Stimulated activated CD8-positive, alpha-beta memory T cell treated with anti-CD3 and anti-CD28 coated beads, Interleukin-15, amount 100 ng/mL, for 48 hours (primary cell): ENCODE measurements at places on chromosomes 12 and 14.

GRCh38 chr14:22598896-22599244, 770 bp downstream of the ABHD4 start:
- no peak for DNase-seq

DNA sequence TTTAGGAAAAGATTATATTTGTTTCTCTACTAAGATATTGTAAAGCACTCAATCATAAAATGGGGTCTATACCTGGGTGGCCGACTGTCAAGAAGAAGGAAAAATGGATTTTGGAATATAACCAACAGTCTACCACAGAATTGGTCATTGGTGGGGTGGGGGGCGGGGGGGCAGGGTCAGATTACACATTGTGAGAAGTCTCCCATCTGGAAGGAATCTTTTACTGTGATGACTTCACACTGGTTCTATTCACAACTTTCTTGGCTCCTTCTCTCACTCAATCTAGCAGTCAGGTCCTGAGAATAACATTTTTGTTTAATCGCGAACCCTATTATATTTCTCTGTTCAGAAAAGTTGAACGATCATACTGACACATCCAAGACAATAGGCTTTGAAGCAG, 8.7 kb upstream of the CLEC4E start:
- no peak for DNase-seq

DNA sequence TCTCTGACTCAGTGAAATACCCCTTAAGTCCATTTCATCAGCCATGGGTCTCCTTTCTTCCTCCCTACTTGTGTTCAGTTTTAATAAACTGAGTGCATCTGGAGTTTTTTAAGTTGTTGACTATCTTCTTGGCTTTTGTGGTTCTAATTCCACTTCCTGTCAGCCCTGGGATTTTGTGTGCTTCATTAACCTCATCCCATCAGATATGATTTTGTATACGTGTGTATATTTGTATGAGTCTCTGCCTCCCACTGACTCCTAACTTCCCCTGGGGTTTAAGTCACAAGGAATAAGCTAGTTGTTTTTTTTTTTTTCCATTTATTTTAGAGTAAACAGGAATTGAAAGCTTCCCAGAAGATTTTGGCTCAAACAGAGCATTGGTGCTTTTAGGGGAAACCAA, 62.7 kb downstream of the TTLL5 start:
- DNase-seq: no peak

GRCh38 chr12:12611512-12612306, at the start of gene CREBL2:
Gene CREBL2 (plus strand): TSS chr12:12611876. CDS start chr12:12612173, 297 bp downstream.
- DNase-seq: peak; percentile 74

DNA sequence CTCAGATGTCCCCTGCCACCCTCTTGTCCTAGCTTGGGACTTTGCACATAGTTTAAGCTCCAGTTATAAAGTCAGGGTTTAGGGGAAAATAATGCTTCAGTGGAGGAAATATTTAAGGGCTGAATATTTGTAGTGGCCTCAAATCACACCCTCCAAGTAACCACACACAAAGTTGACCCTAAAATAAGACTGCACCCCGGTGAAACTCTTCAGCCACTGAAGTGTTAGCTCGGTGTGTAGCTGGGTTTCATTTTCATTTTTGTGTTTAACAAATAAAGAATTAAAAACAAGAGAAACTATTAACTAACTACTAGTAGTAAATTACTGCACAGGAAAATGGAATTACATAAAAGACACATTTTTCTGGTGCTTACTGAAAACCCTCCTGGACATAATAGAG, 14.8 kb upstream of the BCL11B start:
- DNase-seq: no peak

GRCh38 chr12:110198386-110198785, 74.2 kb downstream of the IFT81 start:
- DNase-seq: no peak

DNA sequence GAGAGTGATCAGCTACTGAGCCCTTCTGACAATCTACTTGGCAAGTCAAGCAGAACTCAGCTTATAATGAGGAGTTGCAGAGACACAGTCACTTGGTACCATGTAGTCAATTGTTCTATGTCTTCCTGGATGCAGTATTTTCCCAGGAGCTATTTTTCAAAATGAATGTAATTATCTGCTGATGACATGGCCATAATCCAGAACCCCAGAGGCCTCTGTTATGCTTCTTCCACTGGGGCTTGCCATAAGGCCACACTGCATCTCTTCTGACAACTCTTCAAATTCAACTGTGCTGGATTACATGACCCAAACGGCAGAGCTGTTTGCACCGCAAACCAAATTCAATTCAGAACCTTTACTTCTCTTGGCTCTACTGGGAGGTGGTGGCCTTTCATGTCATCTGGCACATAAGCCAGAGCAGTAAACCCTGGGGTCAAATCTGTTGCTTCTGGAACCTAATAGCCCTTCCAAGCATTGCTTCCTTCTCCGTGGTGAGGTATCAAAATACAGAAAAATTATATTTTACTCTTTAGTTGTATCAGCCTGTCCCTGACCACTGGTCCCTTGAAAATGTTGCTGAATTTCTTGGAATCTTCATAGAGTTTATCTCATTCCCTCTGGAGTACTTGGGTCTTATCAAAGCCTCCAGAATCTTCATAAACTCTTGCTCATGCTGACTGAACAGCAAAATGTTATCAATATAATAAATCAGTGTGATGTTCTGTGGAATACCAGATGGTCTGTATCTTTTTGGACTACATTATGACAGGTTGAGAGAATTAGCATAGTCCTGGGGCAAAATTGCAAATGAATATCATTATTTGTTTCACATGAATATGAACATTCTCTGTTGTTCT, 79.4 kb upstream of the DCN start:
- DNase-seq: no peak

- DNase-seq: no peak
These were observed 1027.0 kb downstream of the VRK1 start for GRCh38 chr14:97824218-97824617.

- no peak for DNase-seq
These were observed 77.2 kb downstream of the FERMT2 start for GRCh38 chr14:52873694-52874093.

- no peak for DNase-seq
These were observed 2.6 kb downstream of the RNASE1 start for GRCh38 chr14:20799892-20800544.

DNA sequence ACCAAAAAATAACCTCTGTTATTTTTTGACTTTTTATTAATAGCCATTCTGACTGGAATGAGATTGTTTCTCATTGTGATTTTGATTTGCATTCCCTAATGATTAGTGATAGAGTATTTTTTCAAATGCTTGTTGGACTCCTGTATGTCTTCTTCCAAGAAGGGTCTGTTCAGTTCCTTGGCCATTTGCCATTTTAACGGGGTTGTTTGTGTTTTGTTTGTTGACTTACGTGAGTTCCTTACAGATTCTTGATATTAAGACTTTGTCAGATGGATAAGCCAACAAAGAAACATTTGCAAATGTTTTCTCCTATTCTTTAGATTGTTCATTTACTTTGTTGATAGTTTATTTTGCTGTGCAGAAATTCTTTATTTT, 651.6 kb upstream of the LRFN5 start:
- DNase-seq: no peak

DNA sequence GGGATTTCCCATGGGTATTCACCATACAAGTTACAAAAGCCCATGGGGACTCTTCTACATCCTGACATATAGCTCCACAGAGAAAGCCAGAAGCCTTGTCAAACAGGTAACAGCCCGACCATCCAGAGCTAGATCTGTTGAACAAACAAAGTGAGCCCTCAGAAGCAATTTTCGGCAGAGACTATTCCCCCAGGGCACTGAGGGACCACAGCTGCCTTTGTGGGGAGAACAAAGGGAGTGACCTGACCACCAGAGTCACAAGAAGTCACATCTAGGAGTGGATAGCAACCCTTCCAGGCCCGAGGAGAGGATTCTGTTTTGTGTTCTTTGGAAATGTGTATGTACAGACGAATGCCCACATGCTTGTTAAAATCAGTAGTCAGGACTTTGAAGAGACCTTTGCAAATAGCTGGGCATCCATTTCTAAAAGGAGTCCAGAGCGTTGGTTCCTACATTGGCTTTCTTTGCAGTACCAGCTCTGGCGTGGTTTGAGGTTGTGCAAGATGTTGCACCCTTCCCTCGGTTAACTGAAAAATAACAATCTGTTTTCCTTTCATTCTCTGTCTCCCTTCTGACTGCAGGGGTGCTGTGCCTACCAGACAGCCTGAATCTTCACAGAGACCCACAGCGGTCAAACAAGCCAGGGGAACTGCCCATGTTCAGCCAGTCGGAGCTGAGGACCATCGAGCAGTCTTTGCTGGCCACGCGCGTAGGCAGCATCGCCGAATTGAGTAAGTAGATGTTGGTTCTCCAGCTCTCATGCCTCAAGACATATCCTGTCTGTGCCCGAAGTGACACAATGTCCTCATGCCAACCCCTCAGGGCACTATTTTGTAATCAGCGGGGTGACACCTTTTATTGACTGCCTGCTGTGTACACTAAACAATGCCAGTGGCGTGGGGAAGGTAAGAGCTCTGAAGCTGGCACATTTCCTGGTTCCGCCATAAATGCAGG, 165.4 kb upstream of the PWP1 start:
- DNase-seq: no peak

DNA sequence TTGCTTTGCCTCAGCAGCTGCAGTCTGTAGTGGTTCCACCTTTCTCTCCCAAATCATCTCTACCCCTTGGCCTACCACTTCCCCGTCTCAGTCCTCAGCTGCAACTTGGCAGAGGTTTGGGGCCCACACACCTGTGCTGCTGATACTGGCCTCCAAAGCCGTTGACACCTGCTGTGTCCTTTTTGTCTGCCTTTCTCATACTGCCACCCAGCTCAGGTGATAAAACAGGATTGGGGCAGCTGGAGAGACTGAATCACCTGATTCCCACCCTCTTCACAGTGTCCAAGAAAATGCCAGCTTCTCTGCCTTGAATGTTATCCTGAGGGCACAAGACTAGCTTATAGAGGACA, 103.7 kb downstream of the ETV6 start:
- no peak for DNase-seq

- no peak for DNase-seq
These were observed 60.9 kb upstream of the FBRSL1 start for GRCh38 chr12:132428936-132429601.
